ENCODE measurements at places on chromosomes 2 and 18.

DNA sequence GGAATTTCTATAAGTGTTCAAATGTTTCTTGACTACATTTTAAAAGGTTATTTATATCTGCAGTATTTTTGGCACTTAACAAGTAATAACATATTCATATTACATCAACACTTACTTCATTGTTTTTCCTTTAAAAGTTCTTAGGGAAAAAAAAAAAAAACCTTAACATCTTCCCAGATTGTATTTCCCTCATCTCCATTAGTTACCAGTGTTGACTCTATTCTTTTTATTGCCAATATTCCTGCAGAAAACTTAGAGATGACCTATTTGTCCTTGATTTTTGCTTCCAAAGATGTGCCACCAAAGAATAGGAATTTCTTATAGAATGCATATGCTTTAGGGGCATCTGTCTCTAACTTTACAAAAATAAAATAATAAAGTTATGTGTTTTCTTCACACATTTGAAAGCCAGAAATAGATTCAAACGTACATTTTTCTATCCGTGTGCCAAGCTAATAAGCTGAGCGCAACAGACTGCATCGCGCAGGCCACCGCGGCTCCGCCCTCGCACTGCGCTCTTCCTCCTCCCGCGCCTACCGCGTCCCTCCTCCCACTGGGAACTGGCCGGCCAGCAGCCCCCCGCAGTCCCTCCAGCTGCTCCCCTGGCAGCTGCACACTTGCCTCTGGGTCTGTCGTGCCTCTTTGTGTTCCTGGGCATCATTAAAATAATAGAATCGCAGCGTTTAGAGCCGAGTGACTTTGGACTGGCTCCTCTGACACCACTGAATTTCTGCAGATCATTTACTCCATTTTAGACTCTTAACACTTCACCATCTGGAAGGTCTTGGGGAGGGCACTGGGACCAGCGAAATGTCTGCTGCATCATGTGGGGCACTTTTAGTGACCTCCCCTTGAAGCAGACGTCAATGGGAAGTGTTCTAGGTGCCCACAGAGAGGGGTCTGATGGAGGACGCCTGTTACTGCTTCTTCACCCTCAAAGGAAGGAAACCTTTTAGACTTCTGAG lies 21.2 kb upstream of the NAB1 start:
- no peak for DNase-seq

DNA sequence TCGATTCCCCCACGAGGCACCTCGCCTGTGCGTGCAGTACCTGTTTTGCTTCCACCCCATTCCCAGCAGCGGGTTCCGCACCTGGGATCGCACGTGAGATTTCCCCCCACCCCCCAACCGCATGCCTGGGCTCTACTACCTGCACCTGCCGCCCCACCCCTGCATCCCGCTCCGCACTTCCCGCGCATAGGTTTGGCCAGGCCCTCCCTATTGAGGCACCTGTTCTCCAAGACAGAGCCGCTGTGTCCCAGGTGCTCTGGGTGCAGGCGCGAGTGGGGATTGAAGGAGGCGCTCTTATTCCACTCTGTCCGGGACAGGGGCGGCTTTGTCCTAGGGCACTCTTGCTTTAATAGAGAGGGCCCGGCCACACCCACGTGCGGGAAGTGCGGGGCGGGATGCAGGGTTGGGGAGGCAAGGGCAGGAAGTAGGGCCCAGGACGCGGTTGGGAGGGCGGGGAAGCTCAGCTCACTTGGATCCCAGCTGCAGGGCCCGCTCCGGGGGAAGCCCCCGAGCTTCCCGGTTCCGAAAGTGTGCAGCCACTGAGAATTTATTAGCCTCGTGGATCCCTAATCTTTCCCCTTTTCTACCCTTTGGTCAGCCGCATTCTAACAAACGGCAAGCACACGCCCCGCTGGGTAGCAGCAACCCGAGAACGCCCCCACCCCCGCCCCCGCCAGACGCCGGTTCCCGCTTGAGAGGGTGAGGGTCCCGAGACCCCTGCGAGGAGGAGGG lies 670 bp upstream of the MOCOS start:
- DNase-seq = no peak

DNA sequence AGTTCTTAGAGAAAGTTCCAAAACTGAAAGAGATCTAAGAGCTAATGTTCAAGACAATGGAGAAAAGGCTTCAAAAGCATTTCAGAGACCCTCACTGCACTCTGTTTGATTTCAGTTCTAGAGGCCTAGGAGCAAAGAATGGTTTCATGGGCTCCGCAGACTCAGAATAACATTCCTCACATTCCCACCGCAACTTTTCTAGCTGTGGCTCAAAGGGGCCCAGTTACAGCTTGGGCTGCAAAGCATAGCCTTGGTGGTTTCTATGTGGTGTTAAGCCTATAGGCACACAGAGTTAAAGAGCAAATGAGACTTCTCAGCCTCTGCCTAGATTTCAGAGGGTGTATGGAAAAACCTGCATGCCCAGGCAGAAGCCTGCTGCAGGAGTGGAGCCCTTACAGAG lies 73.0 kb downstream of the FSIP2 start:
- no peak for DNase-seq

GRCh38 chr2:68391869-68392268 lies 26.8 kb downstream of the PLEK start:
- DNase-seq = no peak

GRCh38 chr2:55118643-55119083 lies 68.4 kb upstream of the RTN4 start:
- DNase-seq = no peak

DNA sequence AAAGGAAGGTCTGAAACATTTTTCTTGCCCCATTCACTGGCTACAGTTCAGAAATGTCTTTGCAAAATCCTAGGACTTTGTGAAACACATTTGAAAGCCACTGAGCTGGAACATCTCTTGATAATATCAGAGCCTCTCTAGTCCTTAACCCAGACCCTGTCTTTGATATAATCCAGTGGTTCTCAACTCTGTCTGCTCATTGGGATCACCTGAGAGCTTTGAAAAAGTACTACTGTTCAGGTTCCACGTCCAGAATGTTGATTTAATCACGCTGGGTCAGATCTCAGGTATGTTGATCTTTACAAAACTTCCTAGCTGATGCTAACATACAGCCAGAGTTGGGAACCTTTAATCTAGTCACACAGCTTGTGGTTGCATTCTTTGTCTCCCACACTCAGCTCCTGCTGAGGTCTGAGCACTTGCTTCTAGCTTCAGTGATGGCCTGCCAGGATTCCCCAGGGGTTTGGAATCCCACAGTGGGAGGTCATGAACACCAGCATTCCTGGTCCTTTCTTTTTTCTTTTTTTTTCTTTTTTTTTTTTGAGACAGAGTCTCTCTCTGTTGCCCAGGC lies 262.7 kb downstream of the SETBP1 start:
- DNase-seq = no peak
